Activated CD4-positive, alpha-beta T cell treated with anti-CD3 and anti-CD28 coated beads for 36 hours (primary cell): ENCODE measurements at places on chromosomes 2 and 18. TPM values are rescaled to one million over a fixed set of nuclear protein-coding genes. Genes with fewer than 3 reads are reported as not detected.

VIL1 gene
- total RNA-seq: not detected

PRKAG3 gene
- not detected for total RNA-seq

KIF5C gene
- total RNA-seq: 13.5 TPM

CCDC178 gene
- total RNA-seq: not detected

KCNE4 gene
- not detected for total RNA-seq

L3MBTL4 gene
- 0.21 TPM for total RNA-seq

DPYSL5 gene
- total RNA-seq: 0.09 TPM

ESPNL gene
- 0.16 TPM for total RNA-seq

POU3F3 gene
- total RNA-seq: not detected

DNA sequence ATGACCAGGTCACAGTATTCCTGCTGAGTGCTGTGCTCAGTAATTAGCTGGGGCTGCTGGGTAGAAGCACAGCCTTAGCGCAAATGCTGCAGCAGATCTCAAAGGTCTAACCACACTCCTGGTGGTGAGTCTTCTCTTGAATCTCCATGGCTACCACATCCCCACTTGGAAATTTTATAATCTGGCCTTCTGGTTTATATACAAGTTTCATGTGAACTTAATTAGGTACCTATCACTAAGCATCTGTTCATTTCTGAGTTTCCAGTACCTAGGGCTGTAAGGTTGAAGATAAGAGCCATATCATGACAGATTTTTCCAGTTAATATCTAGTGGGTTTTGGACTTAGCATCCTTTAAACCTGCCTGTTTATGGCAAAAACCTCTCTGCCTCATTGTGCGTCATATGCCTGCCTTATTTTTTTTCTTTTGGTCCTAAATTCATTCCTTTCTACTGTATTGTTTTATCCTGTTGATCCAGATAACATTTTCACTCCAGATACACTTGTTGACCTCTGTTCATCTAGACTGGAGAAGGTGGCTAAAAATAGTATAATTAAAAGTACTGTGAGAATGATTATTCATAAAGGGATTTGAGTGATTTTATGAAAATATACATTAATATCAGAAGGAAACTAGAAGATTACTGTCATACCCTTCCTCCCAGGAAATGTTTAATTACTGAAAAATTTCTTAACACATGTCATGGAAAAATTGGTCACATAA, 168.4 kb upstream of the THUMPD2 start:
- no peak for DNase-seq

- DNase-seq: peak; percentile 26
These were observed 42.1 kb downstream of the BCL2L11 start for GRCh38 chr2:111162718-111163331.

GRCh38 chr2:920999-921398, 29.6 kb upstream of the SNTG2 start:
- no peak for DNase-seq

GRCh38 chr2:72895759-72896281, 8.6 kb downstream of the SPR start:
- no peak for DNase-seq

- peak; percentile 25 for DNase-seq
These were observed 76.1 kb upstream of the DNMT3A start for GRCh38 chr2:25417715-25418369.

DNA sequence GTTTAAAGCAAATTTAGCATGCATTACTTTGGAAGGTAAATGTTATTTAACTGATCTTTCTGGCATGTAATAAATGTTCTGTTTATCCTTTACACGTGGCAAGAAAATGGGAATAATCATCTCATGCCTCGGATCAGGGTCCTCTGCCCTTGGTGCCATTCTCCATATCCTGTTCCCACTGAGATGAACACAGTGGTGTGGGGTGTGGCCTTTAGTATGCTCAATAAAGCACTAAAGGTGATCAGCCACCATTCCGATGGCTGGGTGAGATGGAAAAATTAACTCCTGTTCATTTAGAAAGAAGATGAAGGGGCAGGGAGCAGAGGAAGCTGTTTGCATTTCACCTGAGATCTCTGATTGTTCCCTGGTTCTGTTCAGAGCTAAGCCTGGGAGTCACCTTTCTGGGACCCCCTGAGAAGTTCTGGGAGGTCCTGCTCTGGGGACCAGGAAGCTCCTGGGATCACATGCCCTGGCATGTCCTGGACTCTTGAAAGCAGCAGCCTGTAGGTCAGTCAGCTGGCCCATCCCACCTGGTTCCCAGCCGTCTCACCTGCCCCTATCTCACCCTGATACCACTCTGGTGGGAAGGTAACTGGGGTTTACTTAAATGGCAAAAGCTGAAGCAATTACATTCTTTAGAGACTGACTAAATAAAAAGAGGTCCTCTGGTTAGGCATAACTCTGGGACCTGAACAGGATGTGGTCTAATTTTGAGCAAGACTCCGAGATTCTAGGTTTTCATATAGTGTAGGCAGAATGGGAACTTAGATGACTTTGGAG, 288.9 kb upstream of the EPAS1 start:
- DNase-seq: no peak

GRCh38 chr2:182827182-182827879, 39.1 kb downstream of the FRZB start:
- no peak for DNase-seq

GRCh38 chr2:181573140-181573736, 83.7 kb downstream of the CERKL start:
- no peak for DNase-seq

- DNase-seq: no peak
These were observed 38.0 kb upstream of the SNED1 start for GRCh38 chr2:240960309-240960970.

GRCh38 chr18:839224-840022, 27.4 kb upstream of the YES1 start:
- DNase-seq: peak; percentile 94
